Activated CD4-positive, alpha-beta T cell treated with anti-CD3 and anti-CD28 coated beads, Interleukin-2, amount 10 ng/mL, durations not matched to agents 24 days and 14 days (primary cell): ENCODE measurements at places on chromosomes 2 and 18. TPM values are rescaled to one million over a fixed set of nuclear protein-coding genes. Genes with fewer than 3 reads are reported as not detected.

GRCh38 chr2:147789287-147789686, 55.5 kb upstream of the ACVR2A start:
- no peak for DNase-seq

DNA sequence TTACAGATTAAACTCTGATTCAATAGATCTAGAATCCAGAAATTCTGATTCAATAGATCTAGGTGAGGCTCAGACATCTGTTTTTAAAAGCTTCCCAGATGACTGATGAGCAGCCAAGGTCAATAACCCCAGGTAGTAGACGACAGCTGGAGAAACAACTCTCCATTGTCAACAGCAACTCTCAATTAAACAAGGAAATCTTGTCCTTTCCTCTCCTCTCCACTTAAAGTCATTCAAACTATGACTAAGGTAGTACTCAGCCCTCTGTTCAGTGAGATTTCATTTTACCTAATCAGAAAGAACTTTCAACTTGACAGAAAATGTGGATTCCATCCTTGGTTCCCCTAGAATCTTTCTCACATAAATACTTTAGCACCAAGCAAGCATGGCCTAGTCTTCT, 94.6 kb upstream of the SCG2 start:
- no peak for DNase-seq

DNA sequence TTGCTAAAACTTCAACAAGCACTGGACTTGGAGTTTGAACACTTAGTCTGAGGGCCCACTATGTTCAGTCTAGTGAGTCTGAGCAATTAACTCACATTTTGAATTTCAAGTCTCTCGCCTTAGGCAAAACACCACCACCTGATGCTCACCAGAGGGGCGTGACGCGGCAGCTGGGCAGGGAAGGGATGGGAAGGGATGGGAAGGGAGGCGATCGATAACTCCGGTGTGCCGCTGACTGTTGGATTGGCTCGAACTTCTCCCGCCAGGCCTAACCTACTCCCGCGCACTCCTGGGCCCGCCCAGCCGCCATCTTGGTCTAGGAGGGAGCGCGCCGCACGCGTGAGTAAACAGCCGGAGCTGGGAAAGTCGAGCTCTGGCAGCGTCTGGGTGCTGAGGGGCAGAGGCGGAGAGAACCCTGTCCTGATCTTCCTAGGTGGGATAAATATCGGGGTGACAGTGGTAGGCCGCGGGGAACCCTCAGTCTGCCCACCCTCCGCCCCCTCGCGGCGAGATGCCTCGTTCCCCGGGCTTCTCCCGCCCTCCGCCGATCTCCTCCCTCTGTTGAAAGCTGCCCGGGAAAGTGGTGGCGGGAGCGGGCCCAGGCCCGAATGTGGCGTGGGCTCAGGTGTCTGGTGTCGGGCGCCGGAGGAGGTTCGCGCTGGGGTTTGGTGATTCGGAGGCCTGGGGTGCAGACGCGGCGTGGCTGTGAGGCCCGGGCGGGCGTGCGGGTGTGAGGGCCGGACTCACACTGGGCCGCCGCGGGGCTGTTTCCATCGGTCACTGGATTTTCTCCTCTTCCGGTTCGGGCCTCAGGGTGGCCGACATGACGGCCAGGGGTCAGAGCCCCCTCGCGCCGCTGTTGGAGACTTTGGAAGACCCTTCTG, at the start of gene RIF1:
TSS of gene RIF1 (plus strand) at position 302 of the 884 bp plus-strand sequence. CDS start at position 824, 522 bp downstream.
- DNase-seq = peak; percentile 92

DNA sequence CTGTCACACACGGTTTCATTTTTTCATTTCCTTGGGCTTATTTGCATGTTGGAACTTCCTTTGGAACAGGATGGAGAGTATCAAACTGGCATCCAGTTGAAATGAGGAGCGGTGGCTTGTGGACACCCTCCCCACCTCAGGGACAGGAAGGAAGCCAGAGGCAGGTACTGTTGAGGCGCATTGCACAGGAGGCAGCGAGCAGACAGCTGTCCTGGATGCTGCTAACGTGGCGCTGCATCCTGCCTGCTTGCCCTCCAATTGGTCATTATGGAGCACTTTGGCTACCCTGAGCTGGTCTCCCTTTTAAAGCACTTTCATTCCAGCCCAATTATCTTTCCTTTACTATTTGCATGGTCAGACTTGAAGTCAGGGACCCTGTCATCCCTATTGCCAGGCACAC, 80.7 kb upstream of the ITGA4 start:
- DNase-seq = no peak

The AFF3 gene
- 5.7 and 5.9 TPM in 2 replicates for total RNA-seq
